Spinal cord (tissue), 10 donors: ENCODE measurements at places on chromosomes 12 and 14. TPM values are rescaled to one million over a fixed set of nuclear protein-coding genes. Genes with fewer than 3 reads are reported as not detected.

- H3K36me3 ChIP-seq, result no peaks in the 10 kb centered on the region
- H3K27me3 ChIP-seq, result no peaks in the 10 kb centered on the region
- no peak overlapping the region for H3K27ac ChIP-seq
- no peak for DNase-seq
Measured at GRCh38 chr14:102579696-102580549, 12.5 kb upstream of the RCOR1 start.

The KRT85 gene
- not detected for total RNA-seq

The SLC35F4 gene
- 2.4 TPM for total RNA-seq

DNA sequence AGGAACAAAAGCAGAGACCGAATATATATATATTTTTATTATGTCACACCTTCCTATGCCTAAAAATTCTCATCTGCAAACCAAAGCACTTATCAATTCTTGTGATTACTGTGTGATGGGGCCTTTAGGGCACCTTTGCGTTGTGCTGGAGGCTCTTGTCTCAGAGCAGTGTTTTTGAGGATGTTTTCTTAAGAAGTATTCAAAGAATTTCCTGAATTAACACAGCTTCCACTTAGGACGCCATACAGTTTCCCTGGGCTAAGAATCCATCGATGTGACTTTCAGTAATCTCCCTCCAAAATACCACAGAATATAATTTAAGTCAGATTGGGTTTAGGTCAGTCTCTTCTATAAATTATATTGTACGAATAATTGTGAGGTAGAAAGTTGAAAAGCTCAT, 22.0 kb upstream of the HIF1A start:
- H3K4me3 ChIP-seq, result no peak overlapping the region
- H3K4me1 ChIP-seq, result no peaks in the 10 kb centered on the region
- H3K27me3 ChIP-seq, result no peaks in the 10 kb centered on the region
- DNase-seq, result no peak

DNA sequence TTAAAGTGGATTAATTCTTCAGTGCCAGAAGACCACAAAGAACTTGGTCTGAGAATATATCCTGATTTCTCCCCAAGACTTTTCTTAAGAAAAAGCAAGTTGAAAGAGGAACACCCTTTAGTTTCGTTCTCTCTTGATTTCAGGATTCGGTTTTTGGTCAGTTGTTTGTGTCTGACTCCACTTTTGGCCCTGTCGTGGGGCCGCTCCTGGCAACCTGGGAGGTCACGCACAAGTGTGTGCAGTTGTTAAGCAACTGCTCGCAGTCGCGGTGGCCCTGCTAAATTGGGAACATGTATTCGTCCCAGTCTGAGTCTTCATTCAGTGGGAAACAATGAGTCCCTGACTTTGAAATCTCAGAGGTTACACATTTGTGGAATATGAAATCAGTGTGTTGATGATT, 68.7 kb downstream of the RGS6 start:
- H3K27ac ChIP-seq, result no peak overlapping the region
- H3K4me3 ChIP-seq, result no peak overlapping the region

- H3K4me3 ChIP-seq, result no peak overlapping the region
- no peaks in the 10 kb centered on the region for H3K36me3 ChIP-seq
Measured at GRCh38 chr14:22650960-22651521, 6.9 kb upstream of the OR6J1 start.

GRCh38 chr12:14643251-14643650, 53.1 kb downstream of the GUCY2C start:
- no peak overlapping the region for H3K27ac ChIP-seq
- H3K4me3 ChIP-seq, result no peak overlapping the region
- H3K27me3 ChIP-seq, result no peaks in the 10 kb centered on the region
- no peaks in the 10 kb centered on the region for H3K4me1 ChIP-seq

DNA sequence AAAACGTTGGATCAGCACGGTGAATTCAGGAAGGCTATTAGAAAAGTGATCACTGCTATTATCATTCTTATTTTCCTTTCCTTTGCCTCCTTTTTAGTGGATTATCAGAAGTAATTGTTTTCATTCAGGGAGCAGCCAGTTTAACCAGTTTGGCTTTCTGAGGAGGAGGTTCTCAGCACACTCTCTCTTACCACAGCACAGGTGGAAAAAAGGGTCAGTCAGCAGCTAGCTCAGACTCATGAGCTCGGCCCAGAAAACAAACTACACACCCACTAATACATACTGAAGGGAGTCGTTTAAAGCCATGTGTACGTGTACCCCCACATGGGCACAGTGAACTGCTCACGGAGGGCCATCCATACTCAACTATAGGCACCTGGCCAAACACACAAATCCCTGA, 23.2 kb upstream of the MAGOHB start:
- no peaks in the 10 kb centered on the region for H3K4me1 ChIP-seq
- no peaks in the 10 kb centered on the region for H3K36me3 ChIP-seq
- H3K4me3 ChIP-seq, result no peak overlapping the region
- H3K27me3 ChIP-seq, result no peaks in the 10 kb centered on the region

The PPM1H gene
- 29.8 TPM for total RNA-seq

The WNT1 gene
- total RNA-seq, result not detected

The HOXC6 gene
- total RNA-seq, result 6.6 TPM
